ENCODE measurements at places on chromosomes 3 and 15.

- no peak for DNase-seq
Observed at GRCh38 chr3:17466028-17466427, 276.4 kb downstream of the TBC1D5 start.

DNA sequence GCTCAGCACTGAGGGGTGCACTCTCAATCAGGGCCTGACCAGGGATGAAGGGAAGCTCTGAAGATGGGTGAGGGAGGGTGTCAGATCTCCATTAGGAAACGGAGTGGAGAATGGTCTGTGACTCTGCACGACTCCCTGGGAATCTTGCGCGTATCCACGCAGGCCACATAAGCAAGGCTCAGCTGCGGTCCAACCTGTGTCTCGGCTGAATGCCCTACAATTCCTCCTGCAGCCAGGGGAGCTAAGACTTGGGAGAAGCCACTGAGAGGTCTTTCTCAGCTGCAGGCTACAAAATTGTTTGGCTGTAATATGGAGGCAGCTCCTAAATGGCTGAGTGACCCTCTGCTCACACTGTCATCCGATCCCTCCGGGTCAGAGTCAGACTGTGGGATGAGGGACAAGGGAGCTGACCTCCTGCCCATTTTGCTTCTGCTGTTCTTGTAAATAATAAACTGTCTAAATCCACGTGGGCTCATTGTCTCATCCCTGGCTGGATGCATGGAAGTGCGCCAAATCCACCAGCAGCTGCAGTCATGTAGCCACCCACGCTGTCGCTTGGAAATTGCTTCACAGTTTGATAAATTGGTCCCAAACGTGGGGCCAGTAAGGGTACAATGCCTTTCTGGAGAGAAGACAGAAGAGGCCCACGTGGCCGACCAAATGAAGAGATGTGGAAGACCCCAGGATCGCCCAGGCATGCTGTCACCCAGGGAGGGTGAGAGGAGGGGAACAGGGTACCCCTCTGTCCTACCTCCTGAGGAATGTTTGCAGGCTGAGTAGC, 30.5 kb downstream of the ALS2CL start:
- DNase-seq: no peak

- no peak for DNase-seq
Observed at GRCh38 chr3:143934791-143935190, 36.8 kb upstream of the DIPK2A start.

DNA sequence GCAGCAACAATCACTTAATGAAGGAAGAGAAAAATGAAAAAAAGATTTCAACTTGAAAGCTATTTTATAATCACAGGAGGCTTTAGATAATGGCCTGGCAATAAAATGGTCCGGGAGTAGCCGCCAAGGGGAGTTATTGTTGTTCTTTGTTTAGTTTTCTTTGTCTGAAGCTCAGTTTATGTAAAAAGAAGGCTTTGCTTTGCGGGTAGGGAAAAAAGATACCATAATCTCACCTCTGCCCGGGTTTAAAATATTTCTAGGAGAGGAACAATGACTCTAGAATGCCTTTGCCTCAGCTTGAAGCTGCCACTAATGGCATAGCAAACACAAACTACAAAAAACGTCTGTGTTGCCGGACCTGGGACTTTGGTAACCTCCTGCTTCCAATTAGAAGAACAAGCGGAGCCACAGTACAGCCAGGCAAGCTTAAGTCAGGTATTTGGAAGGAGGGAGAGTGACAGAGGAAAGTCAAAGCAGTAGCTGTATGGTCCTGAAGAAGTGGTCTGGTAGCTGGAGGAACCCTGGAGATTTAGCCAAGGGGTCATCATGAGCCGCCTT, 764.5 kb downstream of the TUSC7 start:
- DNase-seq: no peak

DNA sequence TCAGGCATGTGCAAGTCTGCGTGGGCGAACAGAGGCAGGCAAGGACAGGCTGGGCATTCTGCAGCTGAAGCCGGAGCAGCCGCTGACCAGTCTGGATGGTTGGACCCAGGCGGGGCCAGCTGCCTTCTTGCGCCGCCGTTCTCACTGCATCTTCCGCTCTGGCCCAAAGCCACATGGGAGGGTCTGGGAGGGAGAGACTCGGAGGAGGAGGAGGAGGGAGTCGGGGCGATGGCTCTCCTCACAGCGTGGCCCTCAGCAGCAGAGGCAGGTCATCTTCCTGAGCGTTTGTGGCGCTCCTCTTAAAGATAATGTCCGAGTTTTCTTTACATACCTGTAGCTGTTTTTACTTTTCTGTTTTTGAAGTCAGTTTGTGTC, 5.9 kb downstream of the CLK3 start:
- DNase-seq: no peak

GRCh38 chr15:83928878-83929418, 275.0 kb downstream of the ADAMTSL3 start:
- DNase-seq: no peak

GRCh38 chr3:100063929-100064461, 50.3 kb downstream of the FILIP1L start:
- DNase-seq: no peak

- no peak for DNase-seq
Observed at GRCh38 chr3:54999159-54999558, 71.3 kb upstream of the LRTM1 start.

DNA sequence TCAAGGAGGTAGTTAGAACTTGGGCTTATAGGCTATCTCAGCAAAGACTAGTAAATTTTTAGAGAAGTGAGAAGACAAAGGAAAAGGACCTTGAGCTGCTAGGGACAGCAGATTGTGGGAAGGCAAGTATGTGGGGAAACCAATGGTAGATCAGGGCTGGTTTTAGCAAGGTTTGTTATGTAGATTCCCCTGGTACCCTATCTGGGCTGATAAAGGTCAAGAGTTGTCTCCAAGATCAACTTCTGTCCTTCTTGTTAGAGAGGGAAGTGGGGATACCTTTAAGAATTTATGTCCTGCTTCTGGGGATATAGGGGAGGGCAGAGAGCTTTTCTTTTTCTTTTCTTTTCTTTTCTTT, 28.9 kb downstream of the KAT2B start:
- no peak for DNase-seq

- DNase-seq: no peak
Observed at GRCh38 chr15:99932676-99933402, 199.6 kb upstream of the LYSMD4 start.

DNA sequence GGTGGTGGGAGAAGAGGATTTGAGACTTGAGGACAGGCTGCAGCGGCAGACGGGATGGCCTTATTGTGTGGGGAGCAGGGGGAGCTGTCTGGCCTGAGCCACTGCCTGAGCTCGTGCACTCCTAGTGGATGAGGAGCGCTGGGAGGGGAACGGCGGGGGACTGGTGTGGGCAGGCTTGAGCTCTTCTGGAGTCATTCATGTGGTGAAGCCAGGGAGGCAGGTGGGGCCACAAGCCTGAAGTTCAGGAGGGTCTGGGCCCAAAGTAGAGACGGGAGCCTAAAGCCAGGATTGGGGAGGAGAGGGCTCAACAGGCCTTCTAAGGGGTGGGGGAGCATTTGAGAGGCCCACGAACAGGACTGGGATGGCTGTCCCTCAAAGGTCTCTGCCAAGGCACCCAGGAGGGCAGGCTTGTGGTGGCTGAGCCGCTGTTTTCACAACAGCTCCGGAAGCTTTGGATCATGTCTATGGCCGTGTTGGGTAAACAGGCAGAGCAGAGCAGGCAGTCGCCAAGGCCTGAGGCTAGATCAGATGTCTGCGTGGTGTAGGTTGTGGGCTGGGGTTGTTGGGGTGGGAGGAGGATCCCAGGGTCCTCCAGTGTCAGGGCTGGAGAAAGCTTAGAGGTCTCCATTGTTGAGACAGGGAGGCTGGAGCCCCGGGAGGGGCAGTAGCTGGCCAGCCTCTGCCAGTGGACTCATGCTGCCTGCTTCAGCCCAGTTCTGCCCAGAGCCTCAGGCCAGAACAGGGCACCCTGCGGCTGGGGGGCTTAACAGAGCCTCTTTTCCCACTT, 8.2 kb downstream of the PRKCD start:
- DNase-seq: no peak

DNA sequence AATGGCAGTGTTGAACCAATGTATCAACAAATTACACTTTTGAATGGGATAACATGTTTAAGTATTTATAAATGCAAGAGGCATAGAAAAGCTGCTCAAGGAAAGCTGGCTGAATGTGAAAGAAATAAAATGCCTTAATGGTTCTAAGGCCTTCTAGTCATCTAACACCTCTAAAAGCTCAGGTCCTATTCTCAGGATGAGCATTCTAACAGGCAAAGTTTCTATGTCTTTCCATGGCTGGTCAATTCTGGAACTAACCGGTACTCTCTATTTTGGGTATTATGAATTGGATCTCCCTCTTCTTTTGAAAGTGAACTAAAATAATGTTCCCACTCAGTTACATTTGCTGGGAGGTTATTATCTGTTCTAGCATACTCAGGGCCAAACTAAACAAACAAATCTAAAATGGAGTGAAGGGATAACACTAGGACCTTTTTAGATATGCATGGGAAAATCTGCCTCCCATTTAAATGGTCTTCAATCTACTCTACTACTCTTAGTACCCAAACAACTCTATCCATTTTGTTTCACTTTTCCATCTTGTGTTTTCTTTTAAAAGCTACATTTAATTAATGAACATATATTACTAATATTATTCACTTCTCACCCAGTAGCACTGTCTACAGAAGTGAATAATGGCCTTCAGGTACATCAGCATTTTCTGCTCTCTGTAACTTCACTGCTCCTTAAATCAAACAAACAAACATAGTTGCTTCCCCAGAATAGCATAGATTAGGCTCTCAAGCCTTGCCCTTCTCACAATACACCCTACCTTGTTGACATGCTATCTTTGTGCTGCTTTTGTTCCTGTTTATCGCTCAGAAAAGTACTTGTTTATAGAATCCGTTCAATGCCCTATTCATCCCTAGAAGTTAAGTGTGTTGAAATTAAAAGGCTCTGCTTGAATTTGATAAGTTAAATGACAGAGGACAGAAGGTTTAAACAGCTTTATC, 46.4 kb downstream of the CBLB start:
- DNase-seq: no peak

GRCh38 chr15:67547064-67547463, 4.6 kb downstream of the MAP2K5 start:
- no peak for DNase-seq

DNA sequence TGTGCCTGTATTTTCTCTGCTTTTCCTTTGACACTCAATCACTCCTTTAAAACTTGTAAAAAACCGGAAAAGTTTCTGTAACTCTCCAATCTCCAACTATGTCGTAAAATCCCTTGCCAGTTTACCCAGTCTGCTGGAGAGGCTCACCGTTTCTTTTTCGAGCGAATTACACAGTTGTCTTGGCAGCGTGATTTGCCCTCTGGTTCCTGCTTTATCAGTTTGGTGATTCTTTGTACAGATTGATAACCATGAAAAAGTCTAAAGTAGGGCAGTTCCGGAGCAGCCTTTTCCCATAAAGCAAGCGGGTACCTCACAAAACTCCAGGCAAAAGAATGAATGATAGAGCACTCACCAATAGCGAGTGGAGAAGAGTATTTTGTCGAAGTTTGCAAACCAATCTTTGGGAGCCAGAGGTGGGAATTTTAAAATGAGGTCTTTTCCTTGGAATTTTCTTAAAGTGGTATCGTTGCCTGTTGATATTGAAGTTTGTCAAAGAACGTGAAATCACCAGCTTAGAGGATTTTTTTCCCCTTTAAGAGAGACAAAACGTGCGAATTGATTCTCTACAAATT, at the start of gene TTC23:
Gene TTC23, minus strand, starts transcription at position 312 of the 572 bp plus-strand sequence. CDS start 20,869 bp downstream, outside the sequence.
- no peak for DNase-seq

GRCh38 chr3:139988472-139989156, 53.6 kb downstream of the CLSTN2 start:
- DNase-seq: no peak

- no peak for DNase-seq
Observed at GRCh38 chr3:120550546-120550945, 45.6 kb upstream of the NDUFB4 start.

DNA sequence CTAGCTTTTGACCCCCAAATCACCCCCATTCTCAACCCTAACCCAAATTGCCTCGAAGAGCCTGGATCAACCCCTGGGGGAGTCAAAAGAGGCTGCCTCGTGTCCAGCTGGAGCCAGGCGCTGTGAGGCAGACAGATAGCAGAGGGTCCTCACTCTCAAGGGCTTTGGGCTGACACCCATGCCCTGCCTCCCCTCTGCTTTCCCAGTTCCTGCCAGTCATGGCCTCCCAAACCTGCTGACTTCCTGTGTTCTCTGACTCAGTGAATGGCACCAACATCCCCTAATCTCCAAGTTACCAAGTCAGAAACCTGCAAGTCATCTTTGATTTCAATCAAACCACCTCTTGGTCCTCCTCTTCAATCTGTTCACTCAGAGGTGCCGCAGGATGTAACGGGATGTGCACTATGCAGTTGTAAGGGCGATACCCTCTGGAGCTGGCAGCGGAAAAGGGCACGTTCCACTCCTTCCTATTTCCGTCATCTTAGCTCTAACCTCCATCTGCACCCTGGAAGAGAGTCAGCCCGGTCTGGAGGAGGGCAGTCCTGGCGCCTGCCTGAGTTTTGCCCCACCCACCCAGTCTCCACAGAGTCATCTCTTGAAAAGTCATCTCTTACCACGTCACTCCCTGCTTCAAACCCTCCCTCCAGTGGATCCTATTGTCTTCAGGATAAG, 52.4 kb upstream of the FAM174B start:
- DNase-seq: no peak

- DNase-seq: no peak
Observed at GRCh38 chr3:77837456-77838025, 797.6 kb downstream of the ROBO2 start.

GRCh38 chr3:67090474-67090873, 92.4 kb downstream of the KBTBD8 start:
- no peak for DNase-seq
